Motor neuron (in vitro differentiated cells): ENCODE measurements at places on chromosomes 16 and 17. TPM values are rescaled to one million over a fixed set of nuclear protein-coding genes. Genes with fewer than 3 reads are reported as not detected.

Gene FBXO39
- not detected in 2 replicates for total RNA-seq

Gene SEPTIN12
- 1.3 and 1.4 TPM in 2 replicates for total RNA-seq

Gene MT1G
- 3.2 TPM in 2 replicates for total RNA-seq

Gene KCNH4
- 0.18 and 0.25 TPM in 2 replicates for total RNA-seq

Gene MEFV
- 0.05 and 0.25 TPM in 2 replicates for total RNA-seq

Gene CFAP97D1
- total RNA-seq: 0.31 TPM in 1 of 2 replicates, not detected in the other

Gene GNG13
- 0.46 and 0.67 TPM in 2 replicates for total RNA-seq

Gene IQCK
- 18.8 and 18.9 TPM in 2 replicates for total RNA-seq

Gene GAS2L2
- 1.1 TPM in 1 of 2 replicates, not detected in the other for total RNA-seq

Gene PRSS22
- 0.57 TPM in 1 of 2 replicates, not detected in the other for total RNA-seq

GRCh38 chr16:11642765-11643116 lies 25.5 kb upstream of the SNN start:
- no peak for ATAC-seq

GRCh38 chr17:32806646-32807045 lies 70.3 kb downstream of the MYO1D start:
- ATAC-seq: no peak

DNA sequence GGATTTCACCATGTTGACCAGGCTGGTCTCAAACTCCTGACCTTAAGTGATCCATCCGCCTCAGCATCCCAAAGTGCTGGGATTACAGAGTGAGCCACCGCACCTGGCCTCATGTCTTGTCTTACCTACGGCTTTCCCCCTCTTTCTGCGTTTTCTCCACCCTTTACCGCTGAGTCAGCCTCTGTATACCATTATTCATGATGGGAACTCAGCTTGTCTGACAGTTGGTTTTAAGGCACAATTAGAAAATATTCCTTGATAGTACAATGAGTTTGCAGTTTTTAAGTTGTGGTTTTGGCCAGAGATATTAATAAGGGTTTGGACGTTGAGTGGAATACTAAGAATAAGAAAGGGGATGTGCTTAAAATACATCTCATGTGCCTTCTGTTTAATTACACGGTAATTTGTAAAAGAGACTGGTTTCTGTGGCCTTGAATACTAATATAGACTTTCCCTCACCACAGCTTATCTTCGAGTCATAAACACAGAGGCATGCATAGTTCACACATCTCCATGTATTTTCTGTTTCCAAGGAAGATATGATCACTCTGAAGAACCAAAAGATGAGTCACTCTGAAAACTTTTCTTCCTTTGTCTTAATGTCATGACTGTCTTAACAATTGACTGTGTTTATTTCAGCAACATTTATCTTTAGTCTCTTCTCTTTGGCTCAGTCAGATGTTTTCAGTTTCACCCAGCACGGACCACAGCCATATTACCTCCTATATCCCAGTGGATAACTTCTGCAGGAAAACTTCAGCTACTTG lies 54.4 kb downstream of the PITPNC1 start:
- peak; percentile 86 for ATAC-seq

GRCh38 chr17:58532555-58532951 lies 18.1 kb upstream of the MTMR4 start:
- no peak for ATAC-seq

DNA sequence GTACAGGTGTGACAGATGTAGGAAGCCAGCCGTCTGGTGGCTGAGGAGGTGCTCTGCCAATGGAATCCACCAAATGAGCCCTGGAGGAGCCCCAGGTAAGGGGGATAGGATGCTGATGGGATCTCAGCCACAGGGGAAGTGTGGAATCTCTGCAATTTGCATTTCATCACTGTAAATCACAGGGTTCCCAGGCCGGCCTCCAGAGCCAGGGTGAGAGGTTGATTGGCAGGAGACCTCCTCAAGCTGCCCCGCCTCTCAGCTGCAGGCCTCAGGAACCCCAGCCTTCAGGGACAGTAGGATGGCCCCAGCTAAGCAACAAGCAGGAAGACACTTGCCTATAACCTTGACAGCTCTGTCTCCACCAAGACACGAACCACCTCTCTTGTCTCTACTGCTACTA lies 39.4 kb downstream of the RTN4RL1 start:
- no peak for ATAC-seq

- no peak for ATAC-seq
Measured at GRCh38 chr17:21297026-21297520, 12.6 kb downstream of the MAP2K3 start.

DNA sequence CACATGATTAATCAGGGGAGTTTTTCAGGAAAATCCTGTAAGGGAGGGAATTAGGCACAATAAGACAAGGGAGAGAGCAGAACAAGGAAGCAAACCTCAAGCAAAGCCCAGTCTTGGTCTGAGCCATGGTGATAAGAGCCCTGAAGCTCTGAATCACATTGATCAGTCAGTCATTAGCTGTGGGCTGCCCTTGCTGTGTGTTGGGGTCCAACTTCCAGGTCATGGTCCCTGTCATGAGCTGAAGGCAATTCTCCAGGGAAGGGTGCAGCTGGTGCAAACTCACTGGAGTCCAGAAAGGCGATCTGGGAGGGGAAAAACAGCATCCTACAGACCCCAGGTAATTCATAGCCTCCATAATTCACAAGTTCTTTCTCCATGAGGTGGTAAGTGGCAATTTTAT lies 89.9 kb downstream of the CYLD start:
- ATAC-seq: no peak

- ATAC-seq: no peak
Measured at GRCh38 chr16:10938321-10938720, 3.9 kb downstream of the DEXI start.

DNA sequence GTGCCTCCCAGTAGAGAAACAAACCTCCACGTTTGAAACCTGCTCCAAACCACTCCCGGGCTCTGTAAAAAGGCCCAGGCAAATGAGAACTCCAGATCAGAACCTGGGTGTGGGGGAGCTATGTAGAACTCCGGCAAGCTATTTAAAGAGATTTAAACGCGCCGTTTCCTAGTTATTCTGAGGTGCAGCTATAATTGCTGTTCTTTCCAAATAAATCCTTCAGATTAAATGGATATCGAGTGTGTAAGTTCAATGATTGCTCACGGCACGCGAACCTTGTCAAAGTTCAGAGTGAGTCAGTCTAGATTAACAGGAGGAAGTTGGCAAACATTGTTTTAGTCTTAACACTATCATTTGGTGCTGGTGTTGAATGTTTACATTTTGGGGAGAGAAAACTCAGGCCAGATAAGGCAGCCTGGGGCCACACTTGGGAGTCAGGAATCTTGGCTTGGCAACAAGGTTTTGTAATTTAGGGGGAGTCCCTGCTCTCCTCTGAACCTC lies 92.9 kb upstream of the SALL1 start:
- no peak for ATAC-seq

DNA sequence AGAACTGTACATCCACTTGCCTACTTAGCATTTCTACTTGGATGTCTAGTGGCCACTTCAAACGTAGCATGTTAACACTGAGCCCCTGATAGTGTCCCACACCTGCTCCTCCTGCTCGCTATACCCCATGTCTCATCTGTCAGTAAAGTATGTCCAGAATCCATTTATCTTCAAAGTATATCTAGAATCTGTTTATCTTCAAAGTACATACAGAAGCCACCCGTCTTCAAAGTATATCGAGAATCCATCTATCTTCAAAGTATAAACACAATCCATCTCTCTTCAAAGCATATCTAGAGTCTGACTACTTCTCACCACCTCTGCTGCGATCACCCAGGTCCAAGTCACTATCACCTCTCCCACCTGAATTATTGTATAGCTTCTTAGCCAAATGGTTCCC lies 43.8 kb downstream of the MYO1D start:
- no peak for ATAC-seq

DNA sequence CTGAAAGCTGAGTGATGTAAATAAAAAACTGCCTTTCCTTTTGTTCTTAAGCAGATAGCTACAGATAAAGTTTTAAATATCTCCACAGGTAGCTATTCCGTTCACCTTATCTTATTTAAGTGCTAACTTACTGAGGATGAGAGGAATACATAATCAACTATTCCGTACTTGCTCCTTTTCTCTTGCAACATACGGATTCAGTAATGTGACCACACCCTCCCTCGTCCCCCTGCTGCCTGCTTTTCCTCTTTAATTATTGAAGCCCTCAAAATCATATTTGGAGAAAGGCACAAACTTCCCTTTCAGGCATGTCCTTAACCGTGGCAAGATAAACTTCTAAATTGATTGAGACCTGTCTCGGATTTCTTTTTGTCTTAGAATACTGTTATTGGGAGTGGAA lies 101.4 kb downstream of the MAP2K4 start:
- peak; percentile 67 for ATAC-seq

DNA sequence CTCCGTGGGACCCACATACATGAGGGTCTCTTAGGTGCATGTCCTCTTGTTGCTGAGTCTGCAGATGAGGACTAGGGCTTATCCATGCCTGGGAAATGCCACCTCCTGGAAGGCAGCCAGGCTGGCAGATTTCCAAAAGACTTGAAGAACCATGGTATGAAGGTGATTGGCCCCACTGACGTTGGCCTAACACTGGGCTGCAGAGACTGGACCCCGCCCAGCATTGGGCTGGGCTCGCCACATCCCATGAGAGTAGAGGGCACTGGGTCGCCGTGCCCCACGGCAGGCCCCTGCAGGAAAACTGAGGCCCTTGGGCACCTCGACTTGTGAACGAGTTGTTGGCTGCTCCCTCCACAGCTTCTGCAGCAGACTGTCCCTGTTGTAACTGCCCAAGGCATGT lies 38.2 kb upstream of the IL21R start:
- ATAC-seq: no peak

DNA sequence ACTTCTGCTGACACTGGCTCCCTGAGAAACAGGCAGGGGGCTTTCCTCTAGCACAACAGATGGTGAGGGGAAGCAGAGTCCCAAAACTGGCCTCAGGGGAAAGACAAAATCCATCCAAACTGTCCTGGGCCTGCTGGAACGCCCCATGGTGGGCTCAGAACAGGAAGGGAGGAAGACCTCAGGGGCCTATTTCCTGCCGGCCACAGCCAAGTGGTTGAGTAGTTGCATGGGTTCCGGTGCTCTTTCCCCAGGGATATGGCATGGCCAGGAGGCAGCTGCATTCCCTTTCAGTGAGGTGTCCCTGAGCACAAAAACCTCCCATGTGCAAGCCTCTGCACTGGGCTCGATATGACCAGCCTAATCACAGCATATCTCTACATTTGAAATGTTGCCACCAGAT lies 303.0 kb upstream of the IRX5 start:
- no peak for ATAC-seq

DNA sequence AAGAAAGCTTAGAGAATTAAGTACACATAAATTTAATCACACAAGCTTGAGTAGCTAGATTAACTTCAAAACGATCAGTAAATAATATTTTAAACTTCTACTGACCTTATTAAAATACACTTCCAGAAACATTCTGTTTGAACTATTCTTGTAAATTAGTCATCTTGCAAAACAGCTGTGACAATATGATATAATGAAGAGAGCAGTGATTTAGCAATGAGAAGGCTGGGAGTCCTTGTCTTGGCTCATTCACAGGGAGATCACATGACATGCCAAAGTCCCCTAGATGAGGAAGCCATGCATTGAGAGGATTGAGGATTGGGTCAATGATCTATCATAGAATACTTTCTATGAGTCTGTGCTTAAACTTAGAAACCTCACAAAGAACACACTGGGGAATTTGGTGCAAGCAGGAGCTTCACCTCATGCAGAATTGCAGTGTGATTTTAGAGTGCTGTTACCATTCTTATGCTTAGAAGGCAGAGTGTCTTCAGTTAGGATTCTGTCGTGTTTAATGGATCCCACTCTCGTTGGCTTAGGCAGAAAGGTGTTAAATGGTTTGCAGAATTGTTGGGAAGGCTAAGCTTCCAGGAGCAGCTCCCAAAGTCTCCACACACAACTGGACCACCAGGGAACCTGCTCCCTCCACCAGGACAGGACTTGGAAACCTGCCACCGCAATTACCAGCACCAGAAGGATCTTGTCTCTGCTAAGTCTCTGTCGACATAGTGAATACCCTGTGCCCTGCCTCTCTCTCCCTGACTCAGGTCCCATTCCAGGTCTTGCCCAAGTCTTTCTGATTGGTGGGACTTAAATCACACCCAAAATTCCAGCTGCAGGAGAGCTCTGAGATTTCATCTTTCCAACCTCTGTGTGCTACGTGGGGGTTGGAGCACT lies 87.1 kb downstream of the USP22 start:
- peak; percentile 40 for ATAC-seq

- ATAC-seq: no peak
Measured at GRCh38 chr17:9768381-9768934, 22.9 kb downstream of the DHRS7C start.

DNA sequence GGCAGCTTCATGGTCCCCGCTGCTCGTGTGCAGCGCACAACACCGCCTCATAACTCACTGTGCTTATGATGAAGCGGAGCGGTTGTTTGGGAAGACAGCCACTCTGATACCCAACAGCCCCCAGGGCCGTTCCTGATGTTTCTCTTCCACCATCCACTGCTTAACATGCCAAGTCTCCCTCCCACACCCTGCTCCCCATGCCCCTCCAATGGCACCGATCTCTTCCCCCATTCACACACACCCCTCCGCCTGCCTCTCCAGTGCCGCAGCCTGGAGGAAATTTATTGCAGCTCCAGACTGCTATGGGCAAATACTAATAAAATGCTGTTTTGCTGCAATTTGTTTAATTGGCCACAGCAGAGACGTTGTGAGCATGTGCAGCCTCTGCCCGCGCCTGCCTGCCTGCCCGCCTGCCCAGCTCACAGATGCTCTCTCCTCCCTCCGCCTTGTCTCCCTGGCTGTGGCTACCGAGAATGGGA lies 80.3 kb upstream of the LHX1 start:
- peak; percentile 82 for ATAC-seq

GRCh38 chr16:53541326-53541725 lies 38.3 kb upstream of the AKTIP start:
- no peak for ATAC-seq

DNA sequence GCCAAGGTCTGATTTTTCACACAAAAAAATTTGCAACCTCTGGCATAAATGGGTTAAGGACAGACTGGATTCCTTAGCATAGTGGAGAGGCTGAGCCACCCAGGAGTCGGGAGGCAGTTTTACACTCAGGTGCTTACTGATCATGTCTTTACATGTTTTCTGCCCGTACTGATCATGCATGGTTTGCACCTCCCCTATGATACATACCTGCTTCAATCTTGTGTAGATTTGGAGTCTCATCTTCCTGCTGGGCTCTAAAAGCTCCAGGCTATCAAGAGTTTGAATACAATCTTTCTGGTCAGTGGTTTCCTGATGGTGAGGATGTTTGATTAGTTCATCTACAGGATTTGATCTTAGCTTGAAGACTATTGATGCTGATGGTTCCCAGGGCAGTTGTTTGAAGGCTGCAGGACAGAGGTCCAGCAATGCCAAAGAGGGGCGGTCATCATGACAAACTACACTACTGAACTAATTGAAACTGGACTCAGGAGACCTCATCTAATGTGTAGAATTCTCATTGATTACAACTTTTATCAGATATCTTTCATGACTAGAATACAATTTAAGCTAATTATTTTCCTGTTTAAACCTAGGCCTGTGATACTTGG lies 6.9 kb downstream of the C1QBP start:
- ATAC-seq: no peak

DNA sequence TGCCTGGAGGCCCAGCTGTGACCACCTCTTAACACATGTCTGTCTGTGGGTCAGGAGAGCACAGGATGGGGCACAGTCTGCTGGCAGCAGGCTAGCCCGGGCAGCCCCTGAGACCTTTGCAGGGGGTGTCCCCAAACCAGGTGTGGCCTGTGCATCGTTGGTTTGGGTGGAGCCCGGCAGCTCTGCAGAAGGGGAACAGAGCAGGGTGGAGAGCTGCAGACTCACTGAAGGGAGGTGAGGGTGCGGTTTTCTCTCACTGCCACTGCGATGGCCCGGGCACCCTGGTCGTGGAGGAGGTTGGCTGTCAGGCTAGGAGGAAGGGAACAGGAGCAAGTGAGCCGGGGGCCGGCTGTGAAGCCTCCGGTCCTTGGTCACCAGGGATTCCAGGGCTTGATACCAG lies 28.8 kb downstream of the NLRC3 start:
- no peak for ATAC-seq
